ENCODE measurements at places on chromosomes 1 and 21. TPM values are rescaled to one million over a fixed set of nuclear protein-coding genes. Genes with fewer than 3 reads are reported as not detected.

GRCh38 chr1:14781811-14782210 lies 183.3 kb downstream of the KAZN start:
- no peak for DNase-seq

DNA sequence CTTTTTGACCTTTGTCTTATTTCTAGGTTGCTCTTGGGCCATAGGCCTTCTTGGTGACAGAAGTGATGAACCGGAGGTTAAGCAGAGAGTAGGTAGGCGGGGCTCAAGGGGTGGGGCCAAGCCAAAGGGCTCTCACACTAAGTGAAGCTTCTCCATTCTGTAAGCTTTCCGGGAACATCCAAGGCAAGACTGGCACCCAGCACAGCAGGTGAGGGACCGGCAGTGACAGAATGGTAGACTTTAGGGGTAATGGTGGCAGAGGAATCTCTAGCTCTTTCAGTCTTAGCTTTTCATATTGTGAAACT lies at the start of gene TNFAIP8L2:
TSS of gene TNFAIP8L2 (plus strand) at position 135 of the 305 bp plus-strand sequence. CDS start 2,049 bp downstream, outside the sequence.
- peak; percentile 75 for DNase-seq

- DNase-seq = no peak
These were observed 39.2 kb downstream of the EPHA2 start for GRCh38 chr1:16116625-16117024.

DNA sequence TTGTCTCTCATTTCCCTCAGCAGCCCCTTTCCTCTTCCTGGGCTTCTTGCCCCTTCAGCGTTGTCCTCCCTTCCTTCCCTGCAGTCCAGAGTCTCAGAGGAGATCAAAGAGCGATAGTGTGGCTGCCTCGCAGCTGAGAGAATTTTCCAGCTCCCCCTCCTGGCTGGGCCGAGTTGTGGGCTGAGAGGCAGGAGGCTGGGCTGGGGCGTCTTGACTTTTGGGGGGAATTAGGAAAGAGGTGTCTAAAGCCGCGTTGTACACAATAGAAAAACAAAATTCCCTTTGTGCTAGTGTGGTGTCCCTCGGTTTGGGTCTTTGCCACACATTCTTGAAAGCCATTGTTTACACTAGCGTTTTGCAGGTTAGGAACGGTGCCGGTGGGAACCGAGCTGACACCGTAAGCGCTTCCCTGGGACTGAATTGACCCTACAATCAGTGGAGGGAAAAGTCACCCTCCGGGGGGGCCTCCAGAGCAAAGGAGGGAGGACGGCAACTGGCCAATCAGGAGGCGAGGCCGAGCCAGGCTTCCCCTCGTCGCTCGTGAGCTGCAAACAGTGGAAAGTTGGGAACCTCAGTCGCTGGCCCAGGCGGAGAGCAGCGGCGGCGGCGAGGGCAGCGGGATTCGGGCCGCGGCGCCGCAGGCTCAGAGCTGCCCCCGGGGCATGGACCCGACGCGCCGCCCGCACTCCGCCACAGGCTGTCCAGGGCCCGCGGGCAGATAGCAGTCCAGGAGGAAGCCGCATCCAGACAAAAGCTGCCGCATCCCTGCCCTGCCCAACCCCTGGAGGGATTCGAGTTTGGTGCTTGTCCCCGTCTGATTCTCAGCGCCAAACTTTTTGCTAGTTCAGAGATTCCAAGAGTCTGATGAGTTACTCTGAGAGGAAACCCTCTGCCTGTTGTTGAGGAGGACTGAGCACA lies at the start of gene HMCN1:
TSS of gene HMCN1 (plus strand) at position 574 of the 918 bp plus-strand sequence. CDS start 389 bp downstream, outside the sequence.
- peak; percentile 78 for DNase-seq

DNA sequence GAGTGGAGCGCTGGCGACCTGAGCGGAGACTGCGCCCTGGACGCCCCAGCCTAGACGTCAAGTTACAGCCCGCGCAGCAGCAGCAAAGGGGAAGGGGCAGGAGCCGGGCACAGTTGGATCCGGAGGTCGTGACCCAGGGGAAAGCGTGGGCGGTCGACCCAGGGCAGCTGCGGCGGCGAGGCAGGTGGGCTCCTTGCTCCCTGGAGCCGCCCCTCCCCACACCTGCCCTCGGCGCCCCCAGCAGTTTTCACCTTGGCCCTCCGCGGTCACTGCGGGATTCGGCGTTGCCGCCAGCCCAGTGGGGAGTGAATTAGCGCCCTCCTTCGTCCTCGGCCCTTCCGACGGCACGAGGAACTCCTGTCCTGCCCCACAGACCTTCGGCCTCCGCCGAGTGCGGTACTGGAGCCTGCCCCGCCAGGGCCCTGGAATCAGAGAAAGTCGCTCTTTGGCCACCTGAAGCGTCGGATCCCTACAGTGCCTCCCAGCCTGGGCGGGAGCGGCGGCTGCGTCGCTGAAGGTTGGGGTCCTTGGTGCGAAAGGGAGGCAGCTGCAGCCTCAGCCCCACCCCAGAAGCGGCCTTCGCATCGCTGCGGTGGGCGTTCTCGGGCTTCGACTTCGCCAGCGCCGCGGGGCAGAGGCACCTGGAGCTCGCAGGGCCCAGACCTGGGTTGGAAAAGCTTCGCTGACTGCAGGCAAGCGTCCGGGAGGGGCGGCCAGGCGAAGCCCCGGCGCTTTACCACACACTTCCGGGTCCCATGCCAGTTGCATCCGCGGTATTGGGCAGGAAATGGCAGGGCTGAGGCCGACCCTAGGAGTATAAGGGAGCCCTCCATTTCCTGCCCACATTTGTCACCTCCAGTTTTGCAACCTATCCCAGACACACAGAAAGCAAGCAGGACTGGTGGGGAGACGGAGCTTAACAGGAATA lies 4.2 kb downstream of the TFAP2E start:
- peak; percentile 71 for DNase-seq

GRCh38 chr1:70034403-70034802 lies 171.0 kb downstream of the LRRC40 start:
- no peak for DNase-seq

DNA sequence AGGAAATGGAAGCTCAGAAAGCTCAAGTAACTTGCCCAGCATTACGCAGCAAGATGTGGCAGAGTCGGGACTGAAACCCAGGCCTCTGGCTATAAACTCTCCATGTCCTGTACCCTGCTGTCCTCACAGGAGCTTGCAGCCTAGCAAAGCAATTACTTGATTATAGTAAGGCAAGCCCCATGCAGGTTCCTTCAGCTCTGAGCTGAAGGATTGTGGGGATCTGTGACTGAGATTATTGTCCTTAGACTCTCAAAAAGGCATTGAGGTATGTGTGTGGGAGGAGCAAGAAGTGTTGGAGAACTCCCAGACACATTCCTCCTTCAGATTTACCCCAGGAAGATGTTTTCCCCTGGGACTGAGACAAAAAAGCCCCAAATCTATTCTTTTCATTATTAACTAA lies 124.0 kb upstream of the SPATA6 start:
- DNase-seq = no peak

DNA sequence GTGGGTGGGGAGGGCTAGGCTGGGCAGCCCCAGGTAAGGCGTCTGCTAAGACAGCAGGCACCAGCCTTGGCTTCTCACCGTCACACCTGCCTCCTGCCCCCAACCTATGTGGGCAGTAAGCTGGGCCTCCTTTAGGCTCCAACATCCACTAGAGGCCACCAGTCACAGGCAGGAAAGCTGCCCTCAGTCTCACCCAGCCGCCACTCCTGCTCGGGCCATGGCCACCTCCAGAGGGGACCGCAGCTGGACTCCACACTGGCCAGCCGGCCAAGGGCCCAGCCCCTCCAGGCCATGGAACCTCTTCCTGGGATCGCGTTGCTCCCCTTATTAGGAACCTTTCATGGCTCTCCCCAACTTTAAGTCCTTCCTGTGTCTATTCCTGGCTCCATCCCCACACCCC lies 74.5 kb downstream of the MRPL37 start:
- peak; percentile 69 for DNase-seq

- DNase-seq = peak; percentile 39
These were observed 20.3 kb upstream of the ARF1 start for GRCh38 chr1:228062085-228062791.

GRCh38 chr1:226132728-226133503 lies 53.6 kb downstream of the ACBD3 start:
- no peak for DNase-seq

- no peak for DNase-seq
These were observed 10.8 kb upstream of the ANGPTL7 start for GRCh38 chr1:11178021-11179015.

DNA sequence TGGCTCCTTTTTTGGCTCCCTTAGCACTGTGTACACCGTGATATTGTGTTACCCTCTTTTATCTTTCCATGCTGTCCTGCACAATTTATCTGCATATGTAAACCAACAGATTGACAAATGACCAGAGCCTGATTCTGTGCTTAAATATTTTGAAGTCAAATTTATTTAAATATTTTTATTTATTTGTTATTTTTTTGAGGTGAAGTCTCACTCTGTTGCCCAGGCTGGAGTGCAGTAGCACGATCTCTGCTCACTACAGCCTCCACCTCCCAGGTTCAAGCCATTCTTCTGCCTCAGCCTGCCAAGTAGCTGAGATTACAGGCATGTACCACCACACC lies 12.8 kb downstream of the PMF1 start:
- DNase-seq = no peak

- no peak for DNase-seq
These were observed 63.9 kb downstream of the SSBP3 start for GRCh38 chr1:54342288-54342687.

- no peak for DNase-seq
These were observed 66.3 kb upstream of the FGGY start for GRCh38 chr1:59230622-59231021.

Gene MNDA
- total RNA-seq = 1.2 TPM

Gene PLA2G2F
- total RNA-seq = not detected

Gene LCE3D
- total RNA-seq = not detected

Data from psoas muscle (tissue), 8 donors.